ENCODE measurements at places on chromosomes 6 and 20.

DNA sequence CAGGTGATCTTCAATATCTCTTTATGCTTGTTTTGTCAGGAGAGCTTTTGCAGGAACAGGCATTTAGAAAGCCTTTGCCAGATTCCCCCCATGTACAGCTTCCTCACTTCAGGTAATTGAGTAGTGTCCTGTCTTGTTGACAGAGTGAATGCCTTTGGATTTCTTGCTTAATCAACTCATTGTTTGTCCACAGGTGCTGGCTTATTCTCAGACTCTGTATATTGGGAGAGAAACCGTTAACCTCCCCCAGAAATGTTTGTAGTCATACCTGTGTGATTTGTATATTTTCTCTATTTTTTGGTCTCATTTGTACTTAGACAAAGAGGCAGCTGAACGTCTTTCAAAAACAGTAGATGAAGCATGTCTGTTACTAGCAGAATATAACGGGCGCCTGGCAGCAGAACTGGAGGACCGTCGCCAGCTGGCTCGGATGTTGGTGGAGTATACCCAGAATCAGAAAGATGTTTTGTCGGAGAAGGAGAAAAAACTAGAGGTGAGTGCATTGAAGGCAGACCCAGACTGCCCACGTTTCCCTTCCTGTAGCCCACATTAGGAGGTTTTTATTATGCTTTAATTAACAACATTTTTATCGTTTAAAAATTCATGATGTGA, 32.3 kb downstream of the RPRD1B start:
- H3K27ac ChIP-seq = no peak overlapping the region
- H3K4me1 ChIP-seq = peaks cover 2% of the 10 kb centered on the region
- H3K4me3 ChIP-seq = no peak overlapping the region
- no peaks in the 10 kb centered on the region for H3K27me3 ChIP-seq
- no peak for DNase-seq

DNA sequence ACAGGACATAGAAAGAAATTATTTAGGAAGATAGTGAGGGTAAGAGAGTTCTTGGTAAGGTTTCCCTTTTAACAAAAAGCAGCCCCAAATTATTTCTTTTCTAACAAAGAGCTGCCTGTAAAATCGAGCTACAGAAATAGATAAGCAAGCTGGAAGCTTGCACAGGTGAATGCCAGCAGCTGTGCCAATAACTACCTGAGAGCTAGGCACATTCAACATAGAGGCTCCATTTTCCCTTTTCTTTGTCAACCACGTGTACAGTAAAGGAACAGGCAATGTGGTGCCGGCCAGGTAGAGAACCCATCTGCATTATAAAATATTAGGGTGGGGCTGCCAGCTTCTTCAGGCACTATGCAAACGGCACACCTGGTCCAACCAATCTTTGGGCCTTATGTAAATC, 341.6 kb upstream of the JAG1 start:
- no peak overlapping the region for H3K4me3 ChIP-seq
- H3K36me3 ChIP-seq = no peaks in the 10 kb centered on the region
- H3K27me3 ChIP-seq = no peaks in the 10 kb centered on the region
- no peak overlapping the region for H3K27ac ChIP-seq
- H3K4me1 ChIP-seq = no peaks in the 10 kb centered on the region

- DNase-seq = no peak
- H3K27me3 ChIP-seq = no peaks in the 10 kb centered on the region
- H3K4me3 ChIP-seq = no peak overlapping the region
- no peaks in the 10 kb centered on the region for H3K36me3 ChIP-seq
- no peak overlapping the region for H3K27ac ChIP-seq
Observed at GRCh38 chr6:151112130-151112529, 127.6 kb upstream of the AKAP12 start.

DNA sequence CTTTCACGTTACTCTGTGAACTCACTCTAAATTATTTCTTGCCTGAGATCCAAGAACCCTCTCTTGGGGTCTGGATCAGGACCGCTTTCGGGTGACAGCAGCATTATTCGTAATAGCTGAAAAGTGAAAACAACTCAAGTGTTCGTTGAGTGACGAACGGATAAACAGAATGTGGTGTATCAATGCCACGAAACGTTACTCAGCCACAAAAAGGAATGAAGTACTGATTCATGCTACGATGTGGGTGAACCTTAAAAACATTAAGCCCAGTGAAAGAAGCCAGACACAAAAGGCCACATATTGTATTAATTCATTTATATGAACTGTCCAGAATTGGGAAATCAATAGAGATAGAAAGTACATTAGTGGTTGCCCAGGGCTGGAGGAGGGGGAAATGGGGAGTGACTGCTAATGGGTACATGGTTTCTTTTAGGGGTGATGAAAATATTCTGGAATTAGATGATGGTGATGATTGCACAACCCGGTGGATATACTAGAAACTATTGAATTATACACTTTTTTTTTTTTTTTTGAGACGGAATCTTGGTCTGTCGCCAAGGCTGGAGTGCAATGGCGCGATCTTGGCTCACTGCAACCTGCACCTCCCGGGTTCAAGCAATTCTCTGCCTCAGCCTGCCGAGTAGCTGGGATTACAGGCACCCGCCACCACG, 8.4 kb downstream of the PTGIS start:
- H3K4me1 ChIP-seq = peaks cover 4% of the 10 kb centered on the region
- no peak overlapping the region for H3K4me3 ChIP-seq

Measured in RWPE2 (cell line).